ENCODE measurements at places on chromosomes 5 and 9.

DNA sequence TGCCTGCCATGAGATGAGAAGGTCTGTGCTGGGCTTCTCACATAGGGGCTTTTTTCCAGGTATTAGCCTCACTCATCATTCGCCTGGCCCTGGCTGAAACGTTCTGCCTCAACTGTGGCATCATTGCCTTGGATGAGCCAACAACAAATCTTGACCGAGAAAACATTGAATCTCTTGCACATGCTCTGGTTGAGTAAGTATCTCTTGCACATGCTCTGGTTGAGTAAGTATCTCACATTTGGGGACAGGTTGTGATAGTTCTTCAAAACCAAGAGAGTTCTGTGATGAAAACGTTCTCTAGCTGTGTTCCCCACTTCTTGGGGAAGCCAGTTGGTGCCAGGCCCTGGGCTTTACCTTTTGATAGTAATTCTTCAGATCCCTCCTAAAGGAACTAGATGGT lies 17.4 kb upstream of the IL13 start:
- no peak for DNase-seq

GRCh38 chr5:132301344-132302271 lies 7.4 kb downstream of the SLC22A4 start:
- no peak for DNase-seq

GRCh38 chr9:26502311-26502710 lies 390.3 kb downstream of the CAAP1 start:
- peak; percentile 24 for DNase-seq

DNA sequence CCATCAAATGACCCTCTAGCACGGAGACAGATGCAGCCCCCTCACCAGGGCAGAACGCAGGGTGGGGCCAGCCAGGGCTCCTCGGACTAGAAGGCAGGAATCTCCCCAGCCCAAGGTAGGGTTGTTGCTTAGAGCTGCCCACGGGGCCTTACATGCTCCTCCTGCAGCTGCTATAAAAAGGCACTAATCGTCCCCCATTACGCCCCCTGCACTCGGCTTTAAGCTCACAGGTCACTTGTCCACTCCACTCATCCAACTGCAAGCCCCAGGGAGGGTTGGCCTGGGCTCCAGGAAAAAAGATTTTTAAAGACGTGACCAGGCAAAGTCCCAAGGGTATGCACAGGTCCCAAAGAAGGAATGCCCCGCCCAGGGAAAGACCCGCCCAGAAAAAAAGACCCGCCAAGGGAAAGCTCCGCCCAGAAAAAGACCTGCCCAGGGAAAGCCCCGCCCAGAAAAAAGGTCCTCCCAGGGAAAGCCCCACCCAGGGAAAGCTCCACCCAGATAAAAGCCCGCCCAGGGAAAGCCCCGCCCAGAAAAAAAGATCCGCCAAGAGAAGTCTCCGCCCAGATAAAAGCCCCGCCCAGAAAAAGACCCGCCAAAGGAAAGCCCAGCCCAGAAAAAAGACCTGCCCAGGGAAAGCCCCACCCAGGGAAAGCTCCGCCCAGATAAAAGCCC lies 11.1 kb downstream of the GRIN1 start:
- DNase-seq: no peak

GRCh38 chr5:43771611-43772031 lies 168.6 kb downstream of the NNT start:
- no peak for DNase-seq

Measured in muscle of leg (tissue), 16 donors.